ENCODE measurements at places on chromosomes 12 and 14.
A peak's percentile ranks its signal among the peaks of the same experiment; 100 is the strongest.

DNA sequence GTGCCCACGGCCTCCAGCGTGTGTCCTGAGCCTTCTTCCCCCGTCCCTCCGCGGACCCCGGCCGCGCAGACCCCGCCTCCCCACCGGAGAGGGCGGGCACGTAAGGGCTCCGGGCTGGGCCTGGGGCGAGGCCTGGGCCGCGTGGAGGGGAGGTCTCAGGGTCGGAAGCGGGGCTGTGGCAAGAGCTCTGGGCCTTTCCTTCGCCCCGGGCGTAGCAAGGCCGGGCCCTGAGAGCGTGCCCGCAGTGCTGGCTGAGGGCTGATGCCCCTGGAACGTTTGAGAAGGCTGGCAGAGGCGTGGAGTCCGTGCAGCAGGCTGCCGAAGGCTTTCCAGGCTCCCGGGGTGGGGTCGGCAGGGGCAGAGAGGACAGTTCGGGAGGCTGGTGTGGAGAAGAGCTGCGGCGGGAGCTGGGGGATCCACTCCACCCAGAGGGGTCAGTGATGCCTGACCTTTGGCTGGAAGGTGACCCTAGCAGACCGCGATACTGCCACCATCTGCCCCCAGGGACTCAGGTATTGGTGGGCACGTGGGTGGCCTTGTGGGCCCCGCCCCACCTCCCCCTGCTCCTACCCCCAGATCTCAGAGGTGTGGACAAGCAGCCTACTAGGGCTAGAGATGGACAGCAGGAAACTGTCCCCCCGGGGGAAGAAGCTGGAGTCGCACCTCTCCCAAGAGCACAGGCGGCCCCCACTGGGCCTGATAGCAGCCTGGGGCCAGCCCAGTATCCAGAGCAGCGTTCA, 558 bp downstream of the TEX22 start:
- DNase-seq, result peak; percentile 22

GRCh38 chr12:49190974-49191373, 2.1 kb upstream of the TUBA1A start:
- DNase-seq, result no peak

DNA sequence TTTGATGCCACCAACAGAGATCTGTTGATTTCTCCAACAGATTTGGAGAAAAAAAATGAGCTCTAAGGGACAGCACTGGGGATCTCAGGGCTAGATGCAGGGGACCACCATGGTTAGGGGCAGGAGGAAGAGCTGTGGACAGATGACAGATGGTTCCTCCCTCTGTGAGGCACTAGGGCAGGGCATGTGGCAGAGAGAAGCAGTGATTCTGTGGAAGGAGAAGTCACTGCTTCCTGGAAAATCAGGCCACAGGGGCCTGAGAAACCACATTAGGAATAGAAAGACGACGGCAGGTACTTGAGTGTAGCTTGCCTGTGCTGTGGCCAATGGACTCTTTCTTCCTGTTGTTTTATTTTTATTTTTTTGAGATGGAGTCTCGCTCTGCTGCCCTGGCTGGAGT, 24.9 kb upstream of the TMED2 start:
- no peak for DNase-seq

GRCh38 chr12:110073049-110073831, 24.9 kb upstream of the C12orf76 start:
- peak; percentile 14 for DNase-seq

GRCh38 chr14:89845346-89845745, 109.2 kb downstream of the EFCAB11 start:
- DNase-seq, result peak; percentile 85

- DNase-seq, result no peak
These were observed at the start of gene CD69 for GRCh38 chr12:9760699-9761418. Gene CD69, minus strand, starts transcription at chr12:9760901. Its CDS starts 81 bp downstream, at chr12:9760820.

DNA sequence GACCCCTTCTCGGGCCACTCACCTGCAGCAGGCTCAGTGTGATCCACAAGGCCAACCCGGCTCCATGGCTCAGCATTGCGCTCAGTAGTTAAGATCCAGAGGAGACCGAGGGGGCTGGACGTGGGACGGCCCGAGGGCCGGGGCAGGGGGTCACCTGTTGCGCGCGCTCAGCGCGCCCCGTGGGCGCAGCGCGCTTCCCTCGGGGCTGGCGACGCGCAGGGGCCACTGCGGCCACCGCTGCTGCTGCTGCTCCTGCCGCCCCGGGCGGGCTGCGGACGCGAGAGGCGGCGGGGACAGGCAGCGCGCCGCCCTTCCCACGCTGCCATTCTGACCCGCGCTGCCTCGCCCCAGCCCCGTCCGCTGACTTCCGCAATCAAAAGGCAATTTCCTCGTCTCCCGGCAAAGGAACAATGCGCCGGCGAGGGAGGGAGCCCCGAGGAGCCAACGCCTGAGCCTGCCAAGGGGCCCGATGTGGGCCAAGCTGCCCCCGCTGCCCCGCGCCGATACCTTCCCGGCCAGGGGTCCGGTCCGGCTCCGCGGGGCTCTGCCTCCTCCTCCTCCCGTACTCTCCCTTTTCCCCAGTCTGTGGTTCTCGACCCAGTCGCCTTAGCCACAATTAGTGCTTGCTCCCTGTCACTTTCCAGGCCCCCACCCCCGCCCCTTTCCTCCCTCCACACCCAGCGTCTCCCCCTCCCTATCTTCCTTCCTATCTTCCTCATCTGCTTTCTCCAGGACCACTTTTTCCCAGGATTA, 27.3 kb downstream of the PTPRB start:
- peak; percentile 39 for DNase-seq

- no peak for DNase-seq
These were observed 4.6 kb upstream of the NGB start for GRCh38 chr14:77275601-77276017.

DNA sequence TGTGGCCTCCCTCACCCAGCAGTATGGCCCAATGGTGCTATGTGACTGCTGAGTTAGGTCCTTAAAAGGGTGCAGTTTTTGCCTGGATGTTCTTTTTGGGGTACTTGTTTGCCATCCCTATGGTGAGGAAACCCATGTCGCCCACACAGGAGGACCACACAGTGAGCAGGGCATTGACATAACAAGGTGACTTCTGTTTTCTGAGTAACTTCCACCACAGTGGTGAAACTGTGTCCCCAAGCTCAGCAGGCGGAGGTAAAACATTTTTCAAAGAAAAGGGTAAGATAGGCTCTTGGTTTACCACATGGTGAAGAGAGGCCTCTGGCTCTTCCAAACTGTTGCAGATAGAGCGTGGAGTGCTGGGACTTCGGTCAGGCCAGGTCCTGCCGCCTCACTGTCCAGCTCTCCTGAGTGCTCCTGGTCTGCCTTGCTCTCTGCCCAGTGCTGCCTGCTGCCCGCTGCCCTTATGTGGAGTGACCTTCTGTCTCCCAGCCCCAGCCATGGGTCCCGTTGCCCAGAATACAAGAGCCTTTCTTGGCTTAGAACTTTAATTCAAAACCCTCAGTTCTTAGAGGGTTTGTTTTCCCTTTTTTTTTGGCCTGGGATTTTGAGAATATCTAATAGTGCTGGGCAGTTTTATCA, 54.0 kb downstream of the TRAF3 start:
- DNase-seq, result no peak

DNA sequence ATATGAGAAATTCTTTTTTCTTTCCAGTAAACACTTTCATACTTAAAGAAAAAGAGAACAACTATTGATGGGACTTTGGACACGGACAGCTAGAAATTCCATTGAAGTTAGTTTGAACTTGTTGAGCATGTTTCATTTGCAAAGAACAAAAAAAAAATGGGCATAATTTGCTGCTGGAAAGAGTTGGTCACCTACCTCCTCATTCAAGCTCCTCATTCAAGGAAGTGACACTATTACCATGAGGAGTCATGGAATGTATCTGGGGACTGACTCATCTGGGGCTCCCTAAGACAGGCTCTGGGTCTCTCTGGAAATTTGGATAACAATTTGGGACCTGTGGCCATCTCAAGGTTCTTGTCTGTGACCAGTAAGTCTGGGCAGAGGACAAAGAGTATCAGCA, 50.4 kb downstream of the KICS2 start:
- peak; percentile 59 for DNase-seq

- no peak for DNase-seq
These were observed 115.2 kb upstream of the PELI2 start for GRCh38 chr14:56002876-56003625.

GRCh38 chr12:130120012-130120805, 42.1 kb upstream of the FZD10 start:
- DNase-seq, result no peak

DNA sequence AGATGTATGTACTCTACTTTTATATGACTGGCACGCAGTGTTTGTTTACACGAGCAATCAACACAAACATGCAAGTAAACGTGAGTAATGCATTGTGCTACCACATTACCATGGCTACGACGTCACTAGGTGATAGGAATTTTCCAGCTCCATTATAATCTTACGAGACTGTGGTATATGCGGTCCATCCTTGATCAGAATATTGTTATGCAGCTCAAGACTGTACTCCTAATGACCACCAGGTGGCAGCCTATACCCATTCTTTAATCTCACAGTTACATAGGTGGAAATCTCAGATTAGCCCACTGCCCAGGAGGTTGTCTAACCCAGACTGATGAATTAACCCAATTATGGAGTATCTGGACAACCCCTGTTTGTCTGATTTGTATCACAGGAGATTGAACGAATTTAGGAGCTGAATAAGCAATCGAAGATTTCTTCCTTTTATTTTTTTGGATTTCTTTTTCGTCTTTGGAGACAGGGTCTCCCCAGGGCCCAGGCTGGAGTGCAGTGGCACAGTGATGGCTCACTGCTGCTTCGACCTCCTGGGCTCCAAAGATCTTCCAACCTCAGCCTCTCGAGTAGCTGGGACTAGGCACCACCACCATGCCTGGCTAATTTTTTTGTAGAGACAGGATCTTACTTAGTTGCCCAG, 8.7 kb upstream of the TESPA1 start:
- peak; percentile 62 for DNase-seq

DNA sequence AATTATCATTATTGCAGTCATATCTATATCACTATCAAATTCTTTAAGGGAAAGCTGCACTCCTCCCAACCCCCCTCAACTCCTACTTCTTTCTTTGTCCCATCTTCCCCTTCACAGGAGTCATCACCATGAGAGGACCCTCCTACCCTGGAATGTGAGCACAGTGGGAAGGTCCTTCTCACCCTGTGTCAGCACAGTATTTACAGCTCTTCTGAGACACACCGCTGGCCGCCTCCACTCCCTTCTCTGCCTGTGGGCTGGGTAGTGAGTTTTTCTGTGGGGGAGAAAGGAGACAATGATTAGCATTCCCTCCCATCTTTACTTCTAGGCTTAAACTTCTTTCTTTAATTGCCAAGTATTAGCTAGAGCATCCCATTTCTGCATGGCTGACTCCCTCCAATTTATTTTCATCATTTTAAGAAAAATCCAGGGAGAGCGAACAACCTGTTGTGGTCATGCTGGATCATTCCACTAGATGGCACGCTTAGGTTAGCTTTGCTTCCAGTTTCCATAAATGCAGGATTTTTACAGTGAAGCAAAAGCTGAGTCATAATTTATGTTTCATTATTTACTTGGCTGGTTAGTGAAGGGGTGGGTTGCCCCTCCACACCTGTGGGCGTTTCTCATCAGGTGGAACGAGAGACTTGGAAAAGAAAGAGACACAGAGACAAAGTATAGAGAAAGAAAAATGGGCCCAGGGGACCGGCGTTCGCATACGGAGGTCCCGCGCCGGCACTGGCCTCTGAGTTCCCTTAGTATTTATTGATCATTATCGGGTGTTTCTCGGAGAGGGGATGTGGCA, 188.5 kb downstream of the ALX1 start:
- peak; percentile 56 for DNase-seq

DNA sequence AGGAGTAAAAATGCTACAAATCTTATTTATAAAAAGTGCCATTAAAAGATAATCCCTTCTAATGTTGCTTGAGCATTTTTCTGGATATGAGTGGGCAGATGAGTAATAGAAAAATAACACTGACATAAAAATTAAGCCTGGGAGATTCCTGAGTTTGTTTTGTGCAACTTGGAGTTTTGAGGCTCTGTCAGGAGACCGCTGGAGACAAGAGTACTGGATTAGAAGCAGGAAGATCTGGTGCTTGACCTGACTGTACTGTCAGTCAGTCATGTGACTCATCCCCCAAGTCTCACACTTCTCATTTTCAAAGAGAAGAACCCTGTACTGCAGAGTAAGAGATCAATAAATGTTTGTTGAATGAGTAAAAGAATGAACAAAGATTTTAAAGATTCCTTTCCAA, 29.4 kb downstream of the ANO4 start:
- DNase-seq, result peak; percentile 49

GRCh38 chr14:68716698-68717097, 76.2 kb downstream of the ZFP36L1 start:
- no peak for DNase-seq

DNA sequence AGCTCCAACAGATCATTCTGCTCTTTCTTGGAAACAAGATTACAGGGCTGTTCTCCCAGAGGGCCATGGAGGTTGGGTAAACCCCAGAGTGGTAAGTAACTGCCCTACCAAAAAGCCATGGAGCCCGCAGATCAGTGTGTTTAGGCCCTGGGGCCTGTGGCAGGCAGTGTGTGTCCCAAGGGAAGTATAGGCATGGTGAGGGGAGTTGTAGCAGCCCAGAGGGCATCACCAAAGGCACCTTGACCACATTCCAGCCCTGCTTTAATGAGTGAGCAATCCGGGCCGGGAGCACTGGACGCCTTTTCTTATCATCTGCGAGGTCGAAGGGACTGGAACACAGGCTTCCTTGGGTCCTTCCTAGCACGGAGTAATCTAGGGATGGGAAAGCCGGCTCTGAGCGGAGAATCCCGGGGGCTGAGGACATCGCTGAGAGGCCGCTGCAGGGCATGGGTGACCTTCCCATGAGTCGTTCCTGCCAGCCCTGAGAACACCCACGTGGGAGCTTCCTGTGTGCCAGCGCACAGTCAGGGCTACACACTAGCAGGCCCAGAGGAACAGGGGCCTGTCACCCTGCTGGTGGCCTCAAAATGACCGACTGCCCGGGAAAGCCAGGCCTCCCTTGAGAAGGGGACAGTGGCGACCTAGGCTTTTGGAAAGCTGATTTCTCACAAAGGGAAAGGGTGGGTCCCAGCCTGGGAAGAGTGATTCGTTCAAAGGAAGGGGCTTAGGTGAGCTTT, 91.3 kb downstream of the NINJ2 start:
- DNase-seq, result no peak

DNA sequence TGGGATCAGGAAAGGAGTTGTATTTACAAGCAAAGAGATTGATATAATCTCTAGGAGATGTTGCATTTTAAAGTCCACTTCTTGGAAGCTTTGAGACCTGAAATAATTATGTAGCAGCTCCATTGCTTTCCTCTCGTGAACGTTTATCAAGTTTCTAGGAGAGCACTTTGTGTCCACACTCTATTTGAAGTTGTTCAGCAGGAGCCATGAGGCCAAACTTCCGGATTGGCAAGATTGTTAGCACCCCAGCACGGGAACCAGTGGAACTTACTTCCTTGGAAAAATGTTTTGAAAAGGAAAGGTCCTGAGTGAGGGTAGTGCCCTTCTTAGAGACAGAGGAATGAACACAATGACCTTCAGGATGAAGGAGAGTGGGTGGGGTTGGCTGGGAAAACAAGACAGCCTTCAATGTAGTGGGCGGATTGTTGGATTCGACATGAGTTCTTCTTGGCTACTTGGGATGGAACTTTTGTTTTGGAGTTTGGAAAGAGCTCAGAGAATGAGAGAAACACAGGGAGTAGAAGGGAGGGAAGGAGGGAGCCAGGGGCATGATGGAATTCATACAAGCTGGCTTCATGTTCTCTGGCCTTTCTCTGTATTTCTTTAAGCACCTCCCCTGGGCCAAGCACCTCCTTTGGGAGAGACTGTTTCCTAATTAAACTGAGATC, 23.8 kb upstream of the CISTR start:
- DNase-seq, result no peak

All from AG10803 (cell line).